ENCODE measurements at places on chromosomes 3 and 15.

DNA sequence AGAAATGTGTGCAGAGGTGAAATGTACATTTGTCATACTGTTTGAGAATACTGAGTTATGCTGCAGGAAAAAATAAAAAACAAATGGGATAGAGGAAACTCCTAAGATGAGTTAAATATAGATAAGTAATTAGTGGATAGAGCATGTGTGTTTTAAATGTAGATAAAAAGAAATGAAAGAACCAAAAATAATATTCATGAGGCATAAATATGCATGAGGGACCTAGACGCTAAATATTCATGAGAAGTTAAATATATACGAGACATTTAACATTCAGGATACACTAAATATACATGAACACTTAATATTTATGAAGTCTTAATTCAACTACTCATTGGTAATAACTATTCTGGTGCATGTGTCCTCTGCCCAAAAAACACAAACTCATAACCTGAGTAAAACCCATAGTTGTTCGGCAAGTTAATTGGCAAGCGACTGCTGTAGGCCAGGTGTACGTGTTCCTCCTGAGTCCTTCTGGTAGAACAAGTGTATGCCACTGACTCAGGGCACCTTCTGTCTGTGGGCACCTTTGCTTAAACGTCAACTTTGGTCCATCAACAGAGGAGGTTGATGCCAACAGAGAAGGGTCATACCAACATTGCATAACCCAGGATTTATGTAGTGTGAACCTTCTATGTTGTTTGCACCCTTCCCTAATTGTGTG lies 24.5 kb upstream of the DENND6A start:
- DNase-seq: no peak

GRCh38 chr3:159165961-159166360 lies 364.1 kb downstream of the MFSD1 start:
- no peak for DNase-seq

GRCh38 chr3:130442284-130442683 lies 74.7 kb upstream of the COL6A6 start:
- DNase-seq: no peak

DNA sequence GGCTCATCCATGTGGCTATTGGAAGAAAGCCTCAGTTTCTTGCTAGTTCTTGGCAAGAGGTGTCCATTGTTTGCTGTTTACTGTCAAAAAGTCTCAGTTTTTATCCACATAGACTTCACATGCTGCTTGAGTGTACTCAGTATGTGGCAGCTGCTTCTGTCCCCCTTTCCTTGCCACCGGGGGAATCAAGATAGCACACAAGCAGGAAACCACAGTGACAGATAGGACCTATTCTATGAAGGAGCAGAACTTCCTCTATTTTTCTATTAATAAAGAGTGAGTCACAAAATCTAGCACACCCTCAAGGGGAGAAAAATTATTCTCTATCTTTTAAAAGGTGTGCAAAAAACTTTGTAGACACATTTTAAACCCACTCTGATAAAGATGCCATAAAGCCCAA lies 121.4 kb upstream of the GMNC start:
- DNase-seq: no peak

DNA sequence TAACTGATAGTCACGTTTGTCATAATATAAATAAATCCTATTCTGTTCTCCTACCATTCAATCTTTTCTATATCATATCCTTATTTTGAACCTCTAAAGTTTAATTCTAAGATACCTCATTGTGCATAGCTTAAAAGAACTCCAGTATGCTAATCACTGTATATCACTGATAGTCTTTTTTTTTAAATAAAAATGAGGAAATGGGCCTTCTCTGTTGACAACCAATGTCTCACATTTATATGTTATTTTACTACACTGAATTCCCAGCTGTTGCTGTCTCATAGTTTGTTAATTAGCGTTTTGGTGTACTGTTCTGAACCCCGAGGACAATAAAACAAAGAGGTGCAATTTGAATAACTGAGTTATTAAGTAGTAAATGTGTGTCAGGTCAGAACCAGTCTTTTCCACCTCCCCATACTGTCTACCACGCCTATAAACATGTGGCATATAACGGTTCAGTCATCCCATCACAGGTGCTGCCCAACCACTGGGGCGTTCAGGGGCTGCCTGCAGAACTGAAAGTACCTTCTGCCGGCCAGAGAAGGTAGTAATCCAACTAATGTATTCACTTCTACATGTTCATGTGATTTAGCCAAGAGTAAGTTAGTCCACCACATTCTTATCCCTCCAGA lies 14.9 kb downstream of the CBLB start:
- no peak for DNase-seq

All from T-helper 2 cell treated with Interferon-gamma antibody and Interleukin-4, amounts not matched to agents 5 μg/mL and 100 μg/mL, for 36 hours (primary cell).